Renal cortical epithelial cell (primary cell): ENCODE measurements at places on chromosomes 1 and 21. TPM values are rescaled to one million over a fixed set of nuclear protein-coding genes. Genes with fewer than 3 reads are reported as not detected.

RPTN gene
- total RNA-seq: 0.10 TPM in 1 of 2 replicates, not detected in the other

RNASEL gene
- total RNA-seq: 7.8 and 16.0 TPM in 2 replicates

SRGAP2 gene
- total RNA-seq: 21.0 and 56.9 TPM in 2 replicates

SPATC1L gene
- 1.9 and 4.5 TPM in 2 replicates for total RNA-seq

MANEAL gene
- 2.1 and 4.3 TPM in 2 replicates for total RNA-seq

DNA sequence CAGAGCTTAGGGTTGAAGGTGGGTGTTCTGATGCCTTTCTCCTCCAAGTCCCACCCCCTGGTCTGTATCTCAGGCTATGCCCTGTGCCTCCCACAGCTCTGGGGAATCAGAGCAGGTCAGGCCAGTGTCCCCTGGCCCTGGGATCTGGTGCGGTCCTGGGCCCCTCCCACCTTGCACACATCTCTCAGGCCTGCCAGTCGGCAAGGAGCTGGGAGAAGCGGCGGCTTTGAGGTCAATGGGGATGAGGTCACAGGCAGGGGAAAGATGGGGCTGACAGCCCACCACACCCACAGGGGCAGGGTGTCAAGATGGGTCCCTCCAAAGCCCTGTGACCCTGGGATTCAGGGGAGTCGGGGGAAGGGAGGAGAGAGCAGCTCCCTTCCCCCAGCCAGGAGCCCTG, 65.4 kb upstream of the CASZ1 start:
- DNase-seq: no peak

DNA sequence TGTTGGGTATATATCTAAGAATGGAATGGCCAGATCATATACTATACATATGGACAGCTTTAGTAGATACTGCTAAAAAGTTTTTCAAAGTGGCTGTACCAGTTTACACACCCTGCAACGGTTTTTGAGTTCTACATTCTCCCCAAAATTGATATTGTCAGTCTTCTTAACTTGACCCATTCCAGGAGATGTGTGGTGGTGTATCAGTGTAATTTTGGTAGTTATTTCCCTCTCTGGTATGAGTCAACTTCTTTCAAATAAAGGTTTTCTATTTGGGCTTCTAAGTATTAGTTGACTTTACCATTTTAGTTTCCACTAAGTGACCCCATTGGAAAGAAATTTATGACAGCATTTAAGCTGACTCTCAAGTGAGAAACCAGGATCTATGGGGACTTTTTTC, 29.2 kb downstream of the INKA2 start:
- no peak for DNase-seq

DNA sequence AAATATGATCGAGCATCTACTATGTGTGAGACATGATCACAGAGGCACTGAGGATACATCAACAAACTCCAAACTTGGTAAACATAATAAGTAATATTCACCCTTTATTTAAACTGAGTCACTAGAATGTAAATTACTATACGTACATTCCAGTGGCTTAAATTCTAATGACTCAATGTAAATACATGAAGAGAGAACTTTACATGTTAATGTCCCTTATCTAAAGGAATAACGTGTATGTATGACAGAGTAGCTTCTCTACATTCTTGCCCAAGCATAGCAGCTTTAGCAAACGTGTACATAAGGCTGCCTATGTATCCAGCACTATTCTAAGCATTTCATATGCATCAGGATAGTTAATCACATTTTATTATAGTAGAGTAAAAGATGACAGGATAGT, 111.8 kb upstream of the CYYR1 start:
- no peak for DNase-seq

DNA sequence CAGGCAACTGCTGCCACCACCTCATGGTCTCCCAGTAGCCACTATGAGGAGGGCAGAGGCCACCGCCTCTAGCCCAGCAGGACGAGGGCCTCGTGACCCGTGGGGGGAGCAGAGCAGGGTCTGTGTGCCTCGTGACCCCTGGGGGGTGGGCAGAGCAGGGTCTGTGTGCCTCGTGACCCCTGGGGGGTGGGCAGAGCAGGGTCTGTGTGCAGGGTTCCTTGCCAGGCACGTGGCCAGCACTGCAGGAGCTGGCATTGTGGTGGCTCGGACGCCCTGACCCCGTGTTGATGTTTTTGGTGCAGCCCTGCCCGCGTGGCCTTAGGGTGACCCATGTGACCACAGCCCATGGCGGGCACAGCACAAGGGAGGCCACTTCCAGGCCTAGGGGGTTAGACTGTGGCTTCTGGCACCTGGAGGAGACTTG, 52.8 kb downstream of the SLX9 start:
- DNase-seq: no peak

GRCh38 chr1:2466270-2466665, 9.8 kb upstream of the PLCH2 start:
- no peak for DNase-seq

DNA sequence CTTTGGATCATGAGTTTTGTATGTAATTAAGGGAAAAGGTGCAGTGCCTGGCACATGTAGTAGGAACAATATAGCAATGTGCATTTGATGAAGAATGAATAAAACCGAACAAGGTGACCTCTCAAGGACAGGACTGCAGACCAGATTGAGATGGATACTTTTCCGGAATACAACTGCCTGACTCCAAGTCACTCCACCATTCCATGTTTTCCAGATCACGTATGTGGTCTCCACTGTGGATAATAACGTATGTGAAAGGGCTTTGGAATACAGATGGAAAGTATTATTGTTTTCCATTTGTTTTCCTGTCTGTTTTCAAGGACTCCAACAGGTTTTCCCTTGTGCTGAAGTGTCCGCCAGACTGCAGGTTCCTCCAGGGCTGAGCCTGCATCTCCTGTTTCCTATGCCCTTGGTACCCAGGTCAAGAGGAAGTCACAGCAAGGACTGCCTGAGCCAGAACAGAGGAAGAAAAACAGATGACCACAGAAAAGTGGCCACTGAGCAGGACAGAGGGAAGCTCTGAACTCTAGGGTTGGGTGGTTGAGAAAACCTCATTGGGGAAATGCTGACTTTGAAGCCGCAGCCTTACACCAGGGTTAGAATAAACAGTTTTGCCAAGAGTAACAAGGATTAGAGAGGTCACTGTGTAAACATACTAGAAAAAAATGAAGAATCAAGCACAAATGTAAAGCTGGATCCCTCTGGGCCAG, 4.0 kb downstream of the CFAP45 start:
- DNase-seq: no peak

DNA sequence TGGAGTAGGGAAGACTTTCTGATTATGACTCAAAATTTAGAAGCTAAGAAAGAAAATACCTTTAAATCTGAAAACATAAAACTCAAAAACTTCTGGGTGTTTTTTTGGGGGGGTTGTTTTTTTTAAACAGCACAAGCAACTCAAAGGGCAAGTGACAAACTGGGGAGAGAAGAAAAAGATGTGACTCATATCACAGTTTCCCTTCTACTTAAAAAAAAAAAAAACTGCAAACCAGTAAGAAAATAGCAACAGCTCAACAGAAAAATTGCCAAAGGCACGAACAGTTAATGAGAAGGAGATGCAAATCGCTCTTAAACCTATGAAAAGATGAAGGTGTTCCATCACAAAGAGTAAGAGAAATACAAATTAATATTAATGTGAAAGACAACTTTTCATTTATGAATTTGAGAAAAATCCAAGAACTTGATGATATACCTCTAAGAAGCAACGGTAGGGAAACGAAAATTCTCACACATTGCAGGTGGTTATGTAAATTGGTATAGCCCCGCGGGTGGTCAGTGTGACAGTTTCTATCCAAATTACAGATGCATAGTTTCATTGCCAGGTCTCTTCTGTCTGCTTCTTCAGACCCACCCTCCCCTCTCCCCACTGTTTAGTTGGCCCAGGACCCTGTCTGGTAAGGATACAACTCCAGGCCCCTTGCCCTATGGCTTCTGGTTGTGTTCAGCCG, 9.0 kb downstream of the IFNAR2 start:
- DNase-seq: no peak

GRCh38 chr1:226656601-226657277, 82.3 kb downstream of the ITPKB start:
- no peak for DNase-seq

GRCh38 chr1:35768350-35769187, 1.2 kb downstream of the CLSPN start:
- DNase-seq: no peak
